ENCODE measurements at places on chromosomes 4 and X.
A peak's percentile ranks its signal among the peaks of the same experiment; 100 is the strongest.

DNA sequence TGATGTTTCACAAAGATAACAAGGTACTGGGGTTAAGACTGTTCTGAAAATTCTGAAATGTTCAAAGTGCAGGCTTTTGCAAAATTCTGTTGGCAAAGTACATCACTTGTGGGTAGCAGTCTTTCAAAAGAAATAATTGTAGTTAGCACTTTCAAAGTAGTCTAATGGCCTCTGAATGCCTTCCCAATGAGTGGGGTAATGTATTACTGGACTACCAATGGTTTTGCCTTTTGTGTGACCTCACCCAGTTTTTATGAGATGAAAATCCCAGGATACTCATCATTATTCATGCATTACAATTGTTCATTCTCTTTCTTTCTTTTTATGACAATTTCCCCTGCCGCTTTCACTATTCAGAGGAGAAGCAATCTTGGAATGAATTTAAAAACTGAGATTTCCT lies 686.1 kb downstream of the GLUD2 start:
- peak; percentile 20 for DNase-seq

DNA sequence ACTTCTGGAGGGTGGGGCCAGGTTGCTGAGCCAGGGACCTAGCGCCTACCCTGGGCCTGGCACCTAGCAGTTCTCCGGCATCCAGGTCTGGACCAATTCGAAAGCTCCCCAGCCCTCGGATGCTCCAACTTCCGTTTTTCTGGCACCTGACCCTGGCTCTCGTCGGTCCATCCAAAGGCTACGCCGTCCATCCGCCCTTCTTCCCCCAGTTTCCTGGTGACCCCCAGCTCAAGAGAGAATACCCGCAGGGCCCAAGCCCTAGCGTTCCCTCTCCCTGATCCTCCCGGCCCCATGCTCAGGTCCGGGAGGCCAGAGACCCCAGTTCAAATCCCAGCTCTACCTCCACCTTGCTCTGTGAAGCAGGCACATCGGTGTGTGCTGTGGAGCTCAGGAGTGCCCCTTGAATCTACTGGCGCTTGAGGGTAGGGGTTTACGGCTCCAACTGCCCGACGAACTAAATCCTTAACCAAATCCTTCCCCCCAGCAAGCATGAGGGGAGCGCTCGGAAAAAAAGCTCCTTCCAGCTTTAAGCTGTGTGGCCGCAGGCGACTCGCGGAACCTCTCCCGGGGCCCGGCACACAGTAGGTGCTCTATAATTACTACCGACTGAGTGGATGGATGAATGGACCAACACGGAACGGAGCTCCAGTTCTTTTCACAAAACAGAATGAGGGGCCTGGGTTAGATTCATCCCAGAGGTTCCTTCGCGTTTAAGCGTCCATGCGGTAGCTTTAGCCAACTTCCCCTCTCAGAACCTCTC lies 1.1 kb downstream of the CRMP1 start:
- DNase-seq: no peak

- no peak for DNase-seq
Measured at GRCh38 chr4:104728380-104729122, 233.9 kb upstream of the CXXC4 start.

DNA sequence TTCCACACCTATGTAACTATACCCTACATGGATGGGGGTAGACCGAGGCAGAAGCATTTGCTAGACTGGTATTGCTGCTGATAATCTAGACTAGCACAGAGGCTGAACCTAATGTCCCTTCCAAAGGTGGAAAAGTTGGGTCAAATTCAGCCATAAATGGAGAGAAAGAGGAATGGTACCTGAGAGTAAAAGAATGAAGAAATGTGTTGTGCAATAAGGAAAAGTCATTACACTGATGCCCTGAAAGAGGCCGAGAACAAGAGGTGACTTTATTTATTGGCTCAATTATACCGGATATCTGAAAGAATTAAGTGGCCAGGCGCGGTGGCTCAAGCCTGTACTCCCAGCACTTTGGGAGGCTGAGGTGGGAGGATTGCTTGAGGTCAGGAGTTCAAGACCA lies 52.1 kb downstream of the ZNF41 start:
- DNase-seq: no peak

DNA sequence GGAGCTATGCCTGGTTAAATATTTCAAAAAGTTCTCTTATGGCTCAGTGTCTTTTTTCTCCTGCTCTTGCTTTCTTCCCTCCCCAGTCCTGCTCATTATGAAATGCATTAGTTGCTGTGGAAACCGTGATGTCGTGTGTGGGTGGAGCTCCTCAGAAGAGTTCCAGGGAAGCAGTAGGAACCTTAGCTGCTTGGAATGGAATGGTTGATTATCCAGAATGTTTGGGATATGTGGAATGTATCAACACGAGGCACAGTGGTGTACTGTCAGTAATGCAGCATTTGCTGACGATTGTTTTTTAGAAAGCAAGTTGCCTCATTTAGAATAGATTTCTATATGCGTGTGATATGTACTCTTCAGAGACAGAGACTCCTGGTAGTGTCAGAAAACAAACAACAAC lies 333.2 kb downstream of the ARHGAP10 start:
- peak; percentile 86 for DNase-seq

DNA sequence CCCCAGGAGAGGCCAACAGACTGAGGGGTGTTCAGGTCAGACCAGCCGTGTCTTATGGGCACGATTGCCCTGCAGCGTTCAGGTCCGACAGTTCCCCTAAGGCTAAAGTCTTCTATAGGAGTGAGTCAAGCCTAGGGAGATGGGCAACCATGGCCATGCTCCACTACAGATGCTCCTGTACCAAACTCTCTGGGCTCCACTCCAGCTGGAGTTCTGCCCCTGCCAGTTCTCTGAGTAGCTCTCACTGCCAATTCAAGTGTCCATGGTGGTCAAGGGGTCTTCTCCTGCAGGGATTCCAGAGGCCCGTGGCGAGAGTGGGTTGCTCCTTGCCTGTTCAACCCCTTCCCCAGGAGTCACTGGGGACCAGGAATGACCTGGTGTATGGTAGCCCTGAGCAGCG lies 38.2 kb downstream of the BEX3 start:
- DNase-seq: no peak

DNA sequence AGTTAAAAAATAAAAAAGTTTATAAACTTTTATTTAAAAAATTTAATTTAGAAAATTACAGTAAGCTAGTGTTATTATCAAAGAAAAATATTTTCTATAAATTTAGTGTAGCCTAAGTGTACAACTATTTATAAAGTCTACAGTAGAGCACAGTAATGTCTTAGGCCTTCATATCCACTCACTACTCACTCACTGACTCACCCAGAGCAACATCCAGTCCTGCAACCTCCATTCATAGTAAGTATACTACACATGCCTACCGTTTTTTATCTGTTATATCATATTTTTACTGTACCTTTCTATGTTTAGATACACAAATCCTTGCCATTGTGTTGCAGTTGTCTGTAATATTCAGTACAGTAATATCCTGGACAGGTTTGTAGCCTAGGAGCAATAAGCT lies 129.0 kb upstream of the FAM47B start:
- DNase-seq: no peak

DNA sequence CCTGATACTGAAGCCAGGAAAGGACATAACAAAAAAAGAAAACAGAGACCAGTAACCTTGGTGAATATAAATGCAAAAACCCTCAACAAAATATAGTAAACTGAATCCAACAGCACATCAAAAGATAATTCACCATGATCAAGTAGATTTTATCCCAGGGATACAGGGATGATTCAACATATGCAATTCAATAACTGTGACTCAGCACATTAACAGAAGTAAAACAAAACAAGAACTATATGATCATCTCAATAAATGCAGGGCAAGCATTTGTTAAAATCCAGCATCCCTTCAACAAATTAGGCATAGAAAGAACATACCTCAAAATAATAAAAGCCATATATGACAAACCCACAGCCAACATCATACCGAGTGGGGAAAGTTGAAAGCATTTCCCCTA lies 112.0 kb downstream of the HHIP start:
- DNase-seq: no peak

GRCh38 chr4:57073559-57073958 lies 36.6 kb downstream of the IGFBP7 start:
- no peak for DNase-seq

DNA sequence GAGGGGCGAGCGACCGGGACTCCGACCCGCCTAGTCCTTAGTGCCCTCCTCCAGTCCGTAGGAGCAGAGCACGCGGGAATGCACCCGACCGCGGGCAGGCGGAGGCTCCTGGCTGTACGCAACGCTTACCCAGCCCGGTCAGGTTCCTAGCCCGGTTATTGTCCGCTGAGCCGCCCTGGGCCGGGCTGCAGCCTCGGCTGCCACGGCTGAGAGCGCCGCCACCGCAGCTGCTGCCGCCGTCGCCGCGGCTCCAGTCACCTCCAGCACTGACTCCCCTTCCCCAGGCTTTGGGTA lies at the start of gene AMER1:
TSS of gene AMER1 (minus strand) at position 268 of the 294 bp plus-strand sequence. CDS start 12,422 bp downstream, outside the sequence.
- no peak for DNase-seq

- no peak for DNase-seq
Measured at GRCh38 chrX:23493941-23494374, 159.3 kb downstream of the PTCHD1 start.

DNA sequence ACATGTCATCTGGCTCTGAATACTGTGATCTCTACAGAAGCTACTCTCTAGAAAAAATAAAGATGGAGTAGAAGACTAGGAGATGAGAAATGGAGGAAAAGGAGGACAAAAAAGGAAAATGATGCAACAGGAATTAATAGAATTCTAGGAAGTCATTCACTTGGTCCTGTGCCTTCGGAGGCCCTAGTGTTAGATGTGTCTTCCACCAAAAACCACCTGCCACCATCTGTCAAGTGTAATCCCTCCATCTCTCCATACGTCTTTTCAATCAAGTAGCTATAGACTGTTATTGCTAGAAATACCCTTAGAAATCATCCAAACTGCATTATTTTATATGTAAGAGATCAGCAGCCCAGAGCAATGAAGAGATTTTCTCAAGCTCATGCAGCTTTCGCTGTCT lies 2.9 kb upstream of the RAB41 start:
- DNase-seq: no peak

DNA sequence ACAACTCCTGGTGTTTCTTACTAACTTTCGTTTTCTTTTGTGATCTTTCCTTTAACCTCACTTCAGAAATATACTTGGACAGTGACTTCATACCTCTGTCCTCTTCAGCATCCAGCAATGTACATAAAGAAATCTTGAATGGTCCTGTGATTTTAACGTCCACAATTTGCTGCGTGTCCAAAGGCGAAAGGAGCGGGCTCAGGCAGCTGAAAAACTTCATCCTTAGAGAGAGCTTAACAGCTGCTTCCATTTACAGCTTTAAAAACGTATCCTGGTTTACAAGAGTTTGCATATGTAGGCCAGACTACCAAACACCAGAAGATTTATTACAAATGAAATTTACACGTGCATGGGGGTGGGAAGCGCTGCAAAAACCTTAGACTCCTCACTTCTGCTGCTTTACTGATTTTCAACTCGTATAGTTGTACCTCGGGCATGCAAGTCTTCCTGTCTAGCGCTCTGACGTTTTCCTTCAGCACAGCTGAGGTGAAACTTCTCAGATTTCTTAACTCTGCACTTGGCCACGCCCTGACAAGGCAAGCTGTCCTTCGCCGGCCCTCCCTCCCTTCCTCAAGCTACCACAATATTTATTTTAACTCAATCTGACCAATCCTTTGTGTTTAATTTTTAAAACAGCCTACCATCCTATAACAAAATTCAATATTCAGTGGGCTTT lies 406.4 kb downstream of the FAM47A start:
- DNase-seq: no peak

- no peak for DNase-seq
Measured at GRCh38 chrX:29083823-29084222, 496.6 kb downstream of the IL1RAPL1 start.

DNA sequence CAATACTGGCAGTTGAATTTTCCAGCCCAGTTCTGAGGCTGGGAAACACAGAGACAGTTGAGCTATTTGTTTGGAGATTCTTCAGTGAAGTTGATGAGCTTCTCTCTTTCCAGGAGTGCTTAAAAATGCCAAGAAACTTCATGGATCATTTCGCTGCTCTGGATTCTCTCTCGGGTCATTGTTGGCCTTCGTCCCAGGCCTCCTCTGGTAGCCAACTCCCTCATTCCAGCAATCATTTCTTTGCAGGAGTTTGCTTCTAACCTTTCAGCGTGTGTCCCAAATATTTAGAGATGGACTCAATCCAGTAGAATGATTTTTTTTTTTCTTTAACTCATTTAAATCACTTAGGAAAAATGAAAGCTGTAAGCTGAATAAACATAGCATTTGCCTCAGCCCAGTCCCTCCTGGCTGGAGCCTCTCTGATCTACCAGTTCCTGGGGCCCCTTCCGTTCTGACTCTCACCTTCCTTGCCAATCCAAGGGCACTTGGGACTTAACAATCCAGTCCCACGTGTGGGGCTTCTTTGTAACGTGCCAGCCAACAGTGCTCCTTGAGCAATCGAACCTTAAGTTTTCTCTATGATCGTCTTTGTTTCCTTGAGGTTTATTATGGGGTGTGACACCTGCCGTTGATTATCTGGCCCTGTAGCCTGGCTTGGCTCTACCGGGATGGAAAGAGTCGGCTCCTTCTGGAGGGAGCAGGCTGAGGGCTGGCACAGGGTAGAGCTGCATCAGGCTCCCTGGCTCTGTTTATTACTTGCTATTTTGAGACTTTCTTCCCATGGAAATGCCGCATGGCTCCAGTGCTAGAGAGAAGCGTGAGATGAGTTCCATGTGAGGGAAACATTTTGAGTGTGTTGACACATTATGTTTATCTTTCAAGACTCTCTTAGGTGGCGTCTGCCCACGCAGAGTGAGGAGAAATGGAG lies 80.4 kb upstream of the GPC4 start:
- peak; percentile 77 for DNase-seq

- DNase-seq: no peak
Measured at GRCh38 chrX:40064055-40064597, 33.6 kb downstream of the BCOR start.

DNA sequence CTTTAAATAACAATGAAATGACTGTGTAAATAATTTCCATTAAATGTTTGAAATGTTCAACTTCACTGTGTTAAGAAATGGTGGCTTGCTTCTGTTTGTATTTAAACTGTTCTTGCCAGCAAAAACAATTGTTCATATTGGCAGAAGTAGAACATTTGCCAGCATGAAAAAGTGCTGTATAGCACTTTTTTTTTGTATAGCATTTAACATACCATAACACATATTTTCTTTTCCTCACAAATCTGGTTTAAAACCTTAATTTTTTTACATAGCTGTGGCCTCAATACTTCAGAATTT lies 94.1 kb downstream of the COX18 start:
- DNase-seq: no peak

GRCh38 chr4:113809311-113809710 lies 47.8 kb upstream of the CAMK2D start:
- DNase-seq: no peak

DNA sequence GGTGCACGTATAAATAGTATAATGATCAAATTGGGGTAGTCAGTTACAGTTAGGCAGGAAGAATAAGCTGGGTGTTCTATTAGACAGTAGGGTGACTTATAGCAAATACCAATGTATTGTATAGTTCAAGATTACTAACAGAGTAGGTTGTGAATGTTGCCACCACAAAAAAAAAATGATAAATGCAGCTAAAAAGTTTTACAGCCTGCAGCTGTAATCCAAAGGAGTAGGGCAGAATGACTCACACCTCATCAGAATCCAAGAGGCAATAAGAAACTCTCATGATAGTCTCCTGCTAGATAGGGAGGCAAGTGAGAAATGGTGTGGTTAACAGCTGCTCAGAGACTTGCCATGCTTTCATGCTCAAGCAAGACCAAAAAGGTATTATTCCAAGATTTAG lies 19.6 kb upstream of the TCEAL4 start:
- DNase-seq: peak; percentile 54

Data from GM04503 (cell line).